Endothelial cell (in vitro differentiated cells): ENCODE measurements at places on chromosomes 12 and 14.

DNA sequence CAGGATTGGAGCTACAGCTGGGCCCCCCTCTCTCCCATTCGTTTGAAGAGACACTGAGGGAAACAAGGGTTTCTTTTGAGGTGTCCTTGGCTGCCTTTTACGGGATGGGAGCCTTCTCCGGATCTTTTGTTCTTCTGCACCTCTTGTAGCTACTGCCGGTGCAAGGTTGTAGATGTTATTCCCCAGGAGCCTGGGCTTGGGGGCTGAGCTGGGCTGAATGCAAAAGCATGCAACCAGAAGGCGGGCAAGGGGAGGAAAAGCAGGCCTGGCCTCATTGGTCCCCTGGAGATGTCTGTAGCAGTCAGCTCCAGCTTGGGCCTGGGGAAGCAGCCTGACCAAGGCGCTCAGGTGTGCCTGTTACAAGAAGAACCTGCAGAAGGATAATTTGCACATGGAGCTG, 110.3 kb downstream of the GCH1 start:
- H3K4me3 ChIP-seq, result no peak overlapping the region
- DNase-seq, result no peak
- peaks cover 7% of the 10 kb centered on the region for H3K27me3 ChIP-seq
- no peaks in the 10 kb centered on the region for H3K4me1 ChIP-seq
- H3K27ac ChIP-seq, result no peak overlapping the region

DNA sequence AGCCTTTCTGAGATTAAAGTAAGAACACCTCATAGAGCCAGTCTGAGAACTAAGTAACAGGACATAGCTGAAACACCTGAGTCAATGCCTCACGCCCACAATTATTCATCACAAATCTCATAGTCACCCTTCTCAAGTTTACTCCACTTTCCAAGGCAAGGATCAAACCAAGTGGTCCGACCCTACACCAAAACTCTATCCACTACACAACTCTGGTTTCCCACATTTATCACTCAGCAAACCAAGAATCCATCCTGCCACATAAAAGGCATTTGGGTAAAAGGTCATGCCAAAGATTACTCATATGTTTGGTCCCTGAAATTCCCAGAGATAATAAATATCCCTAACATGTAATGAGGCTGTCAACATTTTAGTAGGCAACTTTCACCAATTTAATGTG, 144.1 kb downstream of the RPAP3 start:
- no peak overlapping the region for H3K4me3 ChIP-seq
- no peaks in the 10 kb centered on the region for H3K36me3 ChIP-seq
- no peaks in the 10 kb centered on the region for H3K4me1 ChIP-seq
- no peak overlapping the region for H3K27ac ChIP-seq
- H3K27me3 ChIP-seq, result no peaks in the 10 kb centered on the region

DNA sequence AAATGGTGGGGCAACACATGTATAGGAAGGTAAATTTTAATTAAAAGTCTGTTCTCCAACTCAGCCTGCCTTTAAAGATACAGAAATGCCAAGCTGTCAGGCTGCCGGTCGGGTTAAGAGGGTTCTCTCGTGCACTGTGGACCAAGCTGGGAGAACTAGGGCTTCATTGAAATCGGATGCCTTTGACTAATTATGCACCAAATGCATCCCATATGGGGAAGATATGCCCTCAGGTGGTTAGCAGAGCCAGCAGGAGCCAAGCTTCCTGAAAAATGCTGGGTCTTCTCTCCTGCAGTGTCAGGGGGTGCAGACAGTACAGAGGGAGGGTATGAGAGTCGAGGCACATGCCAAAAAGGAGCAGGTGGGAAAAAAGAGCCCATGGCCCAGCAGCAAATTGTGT, 236.1 kb downstream of the CACNA1C start:
- peaks cover 2% of the 10 kb centered on the region for H3K27me3 ChIP-seq
- peaks cover 30% of the 10 kb centered on the region for H3K4me1 ChIP-seq
- H3K27ac ChIP-seq, result no peak overlapping the region
- DNase-seq, result no peak
- H3K4me3 ChIP-seq, result no peak overlapping the region
- no peaks in the 10 kb centered on the region for H3K36me3 ChIP-seq

DNA sequence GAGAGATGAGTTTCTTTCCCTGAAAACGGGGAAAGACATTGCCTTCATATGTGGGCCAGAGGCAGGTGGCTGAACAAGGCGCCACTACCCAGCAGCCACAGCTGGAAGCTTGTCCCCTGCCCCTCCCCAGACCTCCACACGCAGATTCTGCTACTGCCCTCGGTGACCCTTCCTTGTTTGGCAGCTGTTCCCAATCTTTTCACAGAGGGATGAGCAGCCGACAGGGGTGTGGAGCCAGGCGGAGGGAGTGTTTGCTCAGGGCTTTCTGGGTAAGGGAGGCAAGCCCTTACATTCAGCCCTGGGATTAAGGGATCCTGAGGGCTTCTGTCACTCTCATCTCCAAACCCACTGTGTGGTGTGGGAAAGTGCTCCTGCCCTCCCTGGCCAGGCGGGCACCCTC, 4.5 kb upstream of the KRT4 start:
- H3K4me3 ChIP-seq, result no peak overlapping the region
- peaks cover 6% of the 10 kb centered on the region for H3K27me3 ChIP-seq
- H3K27ac ChIP-seq, result no peak overlapping the region
- H3K36me3 ChIP-seq, result no peaks in the 10 kb centered on the region
- DNase-seq, result no peak

GRCh38 chr14:83660597-83660996, 1869.3 kb upstream of the FLRT2 start:
- H3K27me3 ChIP-seq, result no peaks in the 10 kb centered on the region
- no peaks in the 10 kb centered on the region for H3K36me3 ChIP-seq
- no peak overlapping the region for H3K27ac ChIP-seq
- no peak for DNase-seq
- no peak overlapping the region for H3K4me3 ChIP-seq

GRCh38 chr14:102570334-102570995, 22.0 kb upstream of the RCOR1 start:
- no peak for DNase-seq
- peaks cover 3% of the 10 kb centered on the region for H3K36me3 ChIP-seq
- H3K4me3 ChIP-seq, result no peak overlapping the region
- H3K27me3 ChIP-seq, result peaks cover 4% of the 10 kb centered on the region
- peaks cover 21% of the 10 kb centered on the region for H3K4me1 ChIP-seq
- H3K27ac ChIP-seq, result no peak overlapping the region

GRCh38 chr14:89042021-89042420, 217.6 kb downstream of the TTC8 start:
- H3K36me3 ChIP-seq, result no peaks in the 10 kb centered on the region
- H3K4me1 ChIP-seq, result peaks cover 4% of the 10 kb centered on the region
- H3K4me3 ChIP-seq, result no peak overlapping the region
- H3K27ac ChIP-seq, result no peak overlapping the region
- no peak for DNase-seq

GRCh38 chr12:13976028-13976584, 5.3 kb downstream of the GRIN2B start:
- no peak overlapping the region for H3K4me3 ChIP-seq
- peaks cover 8% of the 10 kb centered on the region for H3K4me1 ChIP-seq
- no peak overlapping the region for H3K27ac ChIP-seq
- no peak for DNase-seq
- H3K27me3 ChIP-seq, result peaks cover 12% of the 10 kb centered on the region

GRCh38 chr14:43621282-43621681, 885.8 kb downstream of the FSCB start:
- DNase-seq, result no peak
- H3K4me3 ChIP-seq, result no peak overlapping the region
- H3K4me1 ChIP-seq, result no peaks in the 10 kb centered on the region
- H3K36me3 ChIP-seq, result no peaks in the 10 kb centered on the region

DNA sequence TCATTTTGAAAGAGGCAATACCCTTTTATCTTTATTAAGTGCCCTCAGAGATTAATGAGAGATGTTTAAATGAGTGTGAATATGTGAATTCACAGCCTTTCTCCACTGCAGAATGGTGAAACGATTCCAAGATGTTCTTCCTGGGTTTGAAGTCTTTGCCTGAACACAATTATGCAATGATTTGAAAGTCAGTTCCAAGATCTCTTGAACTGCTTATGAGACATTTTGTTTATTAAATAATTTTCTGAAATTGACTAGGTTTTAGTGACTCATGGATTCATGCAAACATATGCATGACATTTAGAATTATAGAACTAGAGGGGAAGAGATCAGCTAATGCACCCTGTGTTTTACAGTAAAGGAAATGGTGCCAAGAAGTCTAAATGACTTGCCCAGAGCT, 118.1 kb upstream of the SLC38A2 start:
- H3K4me1 ChIP-seq, result peaks cover 8% of the 10 kb centered on the region
- no peaks in the 10 kb centered on the region for H3K36me3 ChIP-seq
- H3K27me3 ChIP-seq, result no peaks in the 10 kb centered on the region

DNA sequence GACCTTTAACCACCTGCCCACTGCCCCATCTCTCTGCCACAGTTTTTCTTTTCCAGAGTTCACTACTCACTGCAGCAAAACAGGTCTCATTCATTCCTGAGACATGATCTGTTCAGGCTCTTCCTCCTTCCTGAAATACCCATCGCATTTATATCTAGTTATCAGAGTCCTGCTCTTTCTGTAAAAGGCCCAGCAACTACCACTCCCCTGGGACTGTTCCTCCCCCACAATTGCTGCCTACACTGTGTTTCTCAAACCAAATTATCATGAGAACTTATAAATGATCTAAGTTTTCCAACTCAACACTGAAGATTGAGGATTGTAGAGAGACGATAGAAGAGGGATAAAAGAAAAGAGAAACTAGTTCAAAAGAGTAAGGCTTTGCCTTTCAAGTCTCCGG, 40.8 kb upstream of the EPS8 start:
- no peaks in the 10 kb centered on the region for H3K36me3 ChIP-seq
- DNase-seq, result no peak
- no peak overlapping the region for H3K4me3 ChIP-seq
- no peak overlapping the region for H3K27ac ChIP-seq
- peaks cover 1% of the 10 kb centered on the region for H3K27me3 ChIP-seq

- no peak overlapping the region for H3K4me3 ChIP-seq
- H3K4me1 ChIP-seq, result peaks cover 10% of the 10 kb centered on the region
- peaks cover 10% of the 10 kb centered on the region for H3K36me3 ChIP-seq
- no peak for DNase-seq
Observed at GRCh38 chr12:19461999-19462398, 22.7 kb downstream of the AEBP2 start.

DNA sequence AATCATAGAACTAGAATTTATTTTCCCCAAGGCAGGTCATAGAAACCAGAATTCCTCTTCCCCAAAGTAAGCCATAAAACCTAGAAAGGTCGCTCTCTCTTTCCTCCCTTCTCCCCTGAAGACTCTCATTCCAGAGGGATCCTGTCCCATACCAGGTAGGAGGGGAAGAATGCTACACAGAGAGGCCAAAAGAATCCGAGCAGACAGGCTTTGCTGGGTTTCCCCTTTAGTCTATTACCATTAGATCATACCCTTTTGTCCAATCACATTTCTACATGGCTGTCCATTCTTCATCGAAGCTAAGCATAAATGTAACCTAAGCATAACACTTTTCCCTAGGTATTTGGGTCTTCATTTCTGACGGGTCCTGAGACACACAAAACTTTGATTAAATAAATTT, 204.5 kb downstream of the SPTSSA start:
- no peak for DNase-seq
- H3K27me3 ChIP-seq, result no peaks in the 10 kb centered on the region
- no peaks in the 10 kb centered on the region for H3K36me3 ChIP-seq
- no peaks in the 10 kb centered on the region for H3K4me1 ChIP-seq
- no peak overlapping the region for H3K4me3 ChIP-seq

DNA sequence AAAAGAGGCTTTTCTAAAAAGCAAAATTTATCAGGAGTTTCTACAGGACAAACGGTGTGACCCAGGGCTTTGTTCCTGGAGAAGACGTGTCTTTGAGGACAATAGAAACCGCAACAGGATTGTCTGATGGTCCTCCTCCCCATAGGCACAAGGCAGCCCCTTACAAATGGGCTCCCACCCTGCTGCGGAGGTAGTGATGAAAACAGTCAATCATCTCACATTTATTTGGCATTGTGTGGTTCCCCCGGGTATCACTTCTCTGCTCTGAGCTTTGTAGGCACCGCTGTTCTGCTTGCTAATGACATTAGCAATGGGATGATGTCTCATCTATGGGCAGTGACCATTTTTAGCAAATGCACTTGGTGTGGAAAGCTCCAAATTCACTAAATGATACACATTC, 155.5 kb upstream of the TMPO start:
- no peaks in the 10 kb centered on the region for H3K36me3 ChIP-seq
- no peaks in the 10 kb centered on the region for H3K27me3 ChIP-seq
- DNase-seq, result no peak
- H3K27ac ChIP-seq, result no peak overlapping the region

- peaks cover 27% of the 10 kb centered on the region for H3K4me1 ChIP-seq
- H3K4me3 ChIP-seq, result no peak overlapping the region
- H3K36me3 ChIP-seq, result peaks cover 26% of the 10 kb centered on the region
- DNase-seq, result no peak
Observed at GRCh38 chr12:113325916-113326315, 9.0 kb downstream of the SLC8B1 start.

GRCh38 chr14:76919431-76920330, 93.5 kb downstream of the LRRC74A start:
- DNase-seq, result no peak
- peaks cover 2% of the 10 kb centered on the region for H3K27me3 ChIP-seq
- no peak overlapping the region for H3K27ac ChIP-seq
- H3K36me3 ChIP-seq, result no peaks in the 10 kb centered on the region

DNA sequence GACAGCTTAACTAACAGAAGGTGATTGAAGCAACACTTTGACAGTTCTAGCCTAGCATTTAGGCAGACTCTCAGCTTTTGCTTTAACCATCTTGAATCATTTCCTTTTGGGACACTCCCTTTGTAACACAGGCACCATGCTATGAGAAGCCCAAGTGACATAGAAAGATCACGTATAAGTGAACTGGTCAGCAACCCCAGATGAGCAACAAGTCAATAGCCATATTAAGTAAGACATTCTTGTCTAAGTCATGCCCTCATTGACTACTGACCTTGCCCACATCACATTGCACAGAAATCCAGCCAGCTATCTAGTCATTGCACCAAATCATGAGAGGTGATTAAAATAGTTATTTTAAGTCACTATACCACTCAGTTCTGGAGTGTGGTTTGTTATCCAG, 476.8 kb downstream of the TRHDE start:
- H3K36me3 ChIP-seq, result no peaks in the 10 kb centered on the region
- H3K4me3 ChIP-seq, result no peak overlapping the region
- peaks cover 1% of the 10 kb centered on the region for H3K27me3 ChIP-seq
- no peak for DNase-seq

GRCh38 chr14:72730468-72730867, 163.4 kb downstream of the DPF3 start:
- DNase-seq, result no peak
- peaks cover 7% of the 10 kb centered on the region for H3K4me1 ChIP-seq
- H3K4me3 ChIP-seq, result no peak overlapping the region

- no peak overlapping the region for H3K27ac ChIP-seq
- H3K36me3 ChIP-seq, result no peaks in the 10 kb centered on the region
- H3K27me3 ChIP-seq, result peaks cover 1% of the 10 kb centered on the region
Observed at GRCh38 chr12:77845831-77846230, 15.1 kb downstream of the NAV3 start.
